ENCODE measurements at places on chromosomes 5 and 9.

- H3K4me3 ChIP-seq, result no peak overlapping the region
- no peaks in the 10 kb centered on the region for H3K36me3 ChIP-seq
- H3K27me3 ChIP-seq, result no peaks in the 10 kb centered on the region
- no peak for DNase-seq
Observed at GRCh38 chr5:149110406-149110805, 30.9 kb upstream of the ABLIM3 start.

DNA sequence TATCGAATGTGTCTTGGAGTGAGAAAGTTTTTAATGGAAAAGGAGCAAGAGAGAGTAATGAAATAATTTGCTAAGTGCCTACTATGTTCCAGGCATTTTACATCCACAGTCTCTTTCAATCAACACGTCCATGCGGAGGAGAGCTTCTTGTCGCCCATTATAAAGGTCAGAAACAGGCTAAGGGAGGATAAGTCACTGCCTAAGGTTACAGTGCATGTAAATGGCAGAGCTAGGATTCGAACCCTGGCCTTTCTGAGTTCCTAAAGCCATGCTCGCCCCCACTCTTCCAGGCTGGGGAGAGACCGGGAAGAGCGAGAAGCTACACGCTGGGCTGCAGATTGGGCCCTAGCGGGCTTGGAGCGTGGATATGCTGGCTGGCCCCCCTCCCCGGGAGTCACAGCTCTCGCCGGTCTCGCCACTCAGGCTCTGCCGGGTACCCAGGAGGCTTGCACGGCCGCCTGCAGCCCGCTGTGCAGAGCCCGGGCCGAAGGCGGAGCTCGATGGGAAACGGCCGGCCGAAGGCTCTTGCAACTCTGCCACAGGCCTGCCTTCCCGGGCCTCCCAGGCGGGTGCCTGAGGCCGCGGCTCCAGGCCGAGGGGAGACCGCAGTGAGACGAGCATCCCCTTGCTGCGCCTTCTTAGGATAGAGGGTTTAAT is 775 bp upstream of the LHX2 start:
- DNase-seq, result no peak
- peaks cover 74% of the 10 kb centered on the region for H3K27me3 ChIP-seq
- no peak overlapping the region for H3K27ac ChIP-seq
- no peaks in the 10 kb centered on the region for H3K36me3 ChIP-seq

GRCh38 chr5:122607818-122608217 is 167.1 kb upstream of the SNX2 start:
- no peaks in the 10 kb centered on the region for H3K4me1 ChIP-seq
- DNase-seq, result no peak
- H3K36me3 ChIP-seq, result no peaks in the 10 kb centered on the region
- H3K27ac ChIP-seq, result no peak overlapping the region

- H3K36me3 ChIP-seq, result no peaks in the 10 kb centered on the region
- H3K27me3 ChIP-seq, result no peaks in the 10 kb centered on the region
- H3K27ac ChIP-seq, result no peak overlapping the region
- no peaks in the 10 kb centered on the region for H3K4me1 ChIP-seq
Observed at GRCh38 chr9:89588271-89588879, 16.4 kb upstream of the GADD45G start.

DNA sequence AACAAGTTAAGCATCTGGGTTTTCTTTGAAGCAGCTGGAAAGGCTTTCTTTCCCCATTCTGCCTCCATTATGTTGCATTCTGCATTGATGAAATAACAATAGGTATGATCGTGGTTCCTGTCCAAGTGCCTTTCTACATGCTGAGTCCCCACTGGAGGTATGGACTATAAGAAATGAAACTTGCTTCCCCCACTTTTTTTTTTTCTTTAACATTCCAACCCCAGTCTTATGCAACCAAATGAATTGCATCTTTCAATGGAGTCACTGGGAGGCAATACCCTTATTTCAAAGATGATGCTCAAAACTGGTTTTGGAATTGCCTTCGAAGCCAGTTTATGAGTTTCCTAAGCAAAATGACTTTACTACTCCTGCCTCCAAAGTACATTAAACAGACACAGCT is 58.9 kb downstream of the ARSB start:
- DNase-seq, result no peak
- no peak overlapping the region for H3K4me3 ChIP-seq
- H3K36me3 ChIP-seq, result no peaks in the 10 kb centered on the region
- H3K4me1 ChIP-seq, result no peaks in the 10 kb centered on the region
- H3K27ac ChIP-seq, result no peak overlapping the region
- no peaks in the 10 kb centered on the region for H3K27me3 ChIP-seq

- no peaks in the 10 kb centered on the region for H3K27me3 ChIP-seq
- H3K4me3 ChIP-seq, result no peak overlapping the region
- H3K36me3 ChIP-seq, result no peaks in the 10 kb centered on the region
- DNase-seq, result no peak
- no peaks in the 10 kb centered on the region for H3K4me1 ChIP-seq
Observed at GRCh38 chr5:87246061-87246460, 21.6 kb upstream of the RASA1 start.

GRCh38 chr5:76978869-76979268 is 26.0 kb downstream of the CRHBP start:
- no peak for DNase-seq
- no peaks in the 10 kb centered on the region for H3K4me1 ChIP-seq
- no peaks in the 10 kb centered on the region for H3K27me3 ChIP-seq
- no peaks in the 10 kb centered on the region for H3K36me3 ChIP-seq

- no peaks in the 10 kb centered on the region for H3K36me3 ChIP-seq
- H3K27me3 ChIP-seq, result no peaks in the 10 kb centered on the region
- no peak overlapping the region for H3K4me3 ChIP-seq
- no peaks in the 10 kb centered on the region for H3K4me1 ChIP-seq
Observed at GRCh38 chr5:173697931-173698579, 81.6 kb upstream of the BOD1 start.
